RWPE1 (cell line): ENCODE measurements at places on chromosomes 2 and 18.

DNA sequence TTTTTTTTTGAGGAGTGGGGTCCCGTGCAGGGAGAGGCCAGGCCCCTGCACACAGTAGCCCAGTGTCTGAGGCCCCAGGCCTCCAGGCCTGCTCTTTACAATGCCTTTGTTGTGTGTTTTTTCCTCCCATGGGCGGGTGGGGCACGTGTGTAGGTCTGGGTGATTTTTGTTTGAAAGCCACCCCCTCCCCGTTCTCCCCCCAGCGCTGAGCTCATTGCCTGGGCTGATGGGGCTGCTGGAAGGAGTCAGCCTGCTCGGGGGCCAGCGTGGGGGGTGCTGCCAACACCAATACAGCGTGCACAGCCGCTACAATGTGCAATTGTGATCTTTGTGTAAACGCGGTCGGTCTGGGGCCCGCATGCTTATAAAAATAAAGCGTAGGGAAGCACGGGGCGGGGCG lies 142.7 kb downstream of the DYSF start:
- no peak for DNase-seq

- DNase-seq, result peak; percentile 16
Measured at GRCh38 chr2:116810071-116810470, 1004.4 kb upstream of the DDX18 start.

DNA sequence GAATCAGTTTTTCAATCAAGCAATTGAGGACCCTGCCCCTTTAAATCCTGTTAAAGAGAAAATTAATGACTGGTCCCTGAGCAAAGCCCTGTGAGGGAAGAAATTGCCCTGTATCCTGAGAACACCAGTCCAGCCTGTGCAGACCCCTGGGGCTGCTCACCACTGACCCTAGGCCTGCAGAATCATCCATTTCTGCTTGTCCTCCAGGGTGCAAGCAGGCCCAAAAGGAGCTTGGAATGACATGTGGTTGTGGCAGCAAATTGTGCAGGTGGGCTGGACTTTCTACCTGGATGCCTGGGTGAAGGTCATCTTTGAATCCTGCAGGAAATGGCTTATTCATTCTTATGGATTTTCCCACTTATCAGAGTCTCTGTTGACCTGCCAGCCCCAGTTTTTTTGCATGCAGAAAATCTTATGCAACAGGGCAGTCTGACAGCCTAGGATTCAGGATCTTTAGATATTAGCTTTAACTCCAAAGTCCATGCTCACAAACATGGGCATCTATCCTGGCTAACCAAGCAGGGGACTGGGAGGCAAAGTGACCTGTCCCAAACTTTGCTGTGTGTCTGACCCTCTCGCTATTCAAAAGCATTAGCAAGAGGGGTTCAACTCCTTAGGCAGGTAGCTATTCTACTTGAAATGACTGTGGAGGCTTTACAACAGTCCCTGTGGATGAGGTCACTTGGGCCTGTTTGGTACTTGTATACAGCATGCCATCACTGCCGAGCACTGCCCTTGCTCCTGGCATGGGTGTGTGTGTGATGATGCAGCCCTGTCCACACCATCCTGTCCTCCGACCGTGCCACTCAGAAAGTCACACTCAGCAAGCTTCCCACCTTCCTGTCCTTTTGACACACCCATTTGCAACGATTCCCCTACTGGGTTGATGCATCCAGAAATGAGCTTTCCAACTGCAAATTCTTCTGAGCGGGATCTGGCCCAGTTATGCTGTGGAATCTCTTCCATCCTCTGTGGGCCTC lies 85.3 kb downstream of the CAPN13 start:
- DNase-seq, result no peak

DNA sequence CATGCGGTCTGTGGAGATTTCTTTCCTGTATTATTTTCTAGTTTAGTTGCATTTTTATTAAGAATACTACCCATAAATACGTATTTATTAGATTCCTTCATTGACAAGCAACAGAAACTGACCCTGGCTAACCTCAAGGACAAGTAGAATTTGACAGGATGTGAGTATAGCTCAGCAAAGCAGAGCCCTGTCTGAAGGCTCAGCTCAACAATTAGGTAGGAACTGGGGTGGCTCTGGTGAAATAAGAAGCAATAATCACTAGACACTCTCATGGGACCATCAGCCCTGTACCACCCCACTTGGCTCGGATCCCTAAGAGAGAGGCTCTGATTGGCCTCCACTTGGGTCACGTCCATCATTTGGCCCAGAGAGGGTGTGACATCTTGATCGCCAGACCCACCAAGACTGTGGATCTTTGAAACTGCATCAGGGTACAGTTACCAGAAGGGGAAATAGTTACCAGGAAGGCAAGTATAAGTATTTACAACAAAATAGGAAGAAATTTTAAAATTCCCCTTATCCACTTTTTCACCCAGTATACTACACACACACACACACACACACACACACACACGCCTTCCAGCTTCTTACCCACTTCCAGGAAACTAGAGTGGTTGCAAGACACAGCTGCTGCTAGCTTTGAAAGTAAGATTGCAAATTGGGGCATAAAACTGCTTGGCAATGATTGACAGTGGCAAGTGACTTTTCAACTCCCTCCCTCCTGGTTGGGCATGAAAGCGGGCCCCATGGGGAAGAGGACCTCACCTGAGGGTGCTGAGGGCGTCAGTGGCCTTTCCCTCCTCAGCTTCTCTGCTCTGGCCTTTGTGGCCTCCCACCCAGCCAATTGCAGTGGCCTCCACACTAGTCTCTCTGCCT lies 41.8 kb downstream of the KCTD18 start:
- no peak for DNase-seq

DNA sequence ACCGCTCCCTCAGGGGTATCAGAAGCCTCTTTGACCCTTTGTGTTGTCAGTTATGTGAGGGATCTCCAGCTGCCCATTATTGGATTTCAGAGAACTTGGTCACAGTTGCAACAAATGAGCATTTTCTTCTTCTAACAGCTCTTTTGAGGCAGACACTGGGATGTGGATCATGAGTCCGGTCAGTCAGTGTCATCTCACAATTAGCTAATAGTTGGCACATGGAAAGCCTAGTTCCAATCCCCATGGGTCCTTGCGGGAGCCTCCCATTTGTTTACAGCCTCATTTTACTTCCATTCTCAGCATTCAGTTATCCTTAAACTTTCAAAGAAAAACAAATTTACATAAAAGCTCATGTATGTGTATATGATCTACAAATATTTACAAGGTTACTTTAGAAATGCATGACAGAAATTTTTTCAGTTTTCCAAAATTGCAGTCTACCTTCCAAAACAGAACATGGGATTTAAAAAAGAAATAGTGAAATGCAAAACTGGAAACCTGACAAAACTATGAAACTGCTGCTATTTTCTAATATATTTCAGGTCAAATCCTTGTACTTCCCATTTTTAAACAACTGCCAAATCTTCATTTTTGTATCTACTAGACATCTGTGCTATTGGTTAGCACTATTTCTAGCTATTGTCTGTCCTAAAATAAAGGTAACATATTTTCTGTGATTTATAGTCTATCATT lies 547.1 kb upstream of the ZEB2 start:
- DNase-seq, result no peak

- no peak for DNase-seq
Measured at GRCh38 chr18:78087338-78087737, 837.7 kb downstream of the GALR1 start.

GRCh38 chr18:68397241-68398035 lies 317.5 kb downstream of the TMX3 start:
- peak; percentile 24 for DNase-seq

GRCh38 chr2:236785611-236786057 lies 216.0 kb downstream of the ACKR3 start:
- no peak for DNase-seq

- no peak for DNase-seq
Measured at GRCh38 chr18:7117390-7118355, at the start of gene LAMA1. TSS of gene LAMA1 (minus strand) at chr18:7117797. CDS start at chr18:7117720, 77 bp downstream.

GRCh38 chr2:1053786-1054185 lies 103.1 kb downstream of the SNTG2 start:
- DNase-seq, result no peak

DNA sequence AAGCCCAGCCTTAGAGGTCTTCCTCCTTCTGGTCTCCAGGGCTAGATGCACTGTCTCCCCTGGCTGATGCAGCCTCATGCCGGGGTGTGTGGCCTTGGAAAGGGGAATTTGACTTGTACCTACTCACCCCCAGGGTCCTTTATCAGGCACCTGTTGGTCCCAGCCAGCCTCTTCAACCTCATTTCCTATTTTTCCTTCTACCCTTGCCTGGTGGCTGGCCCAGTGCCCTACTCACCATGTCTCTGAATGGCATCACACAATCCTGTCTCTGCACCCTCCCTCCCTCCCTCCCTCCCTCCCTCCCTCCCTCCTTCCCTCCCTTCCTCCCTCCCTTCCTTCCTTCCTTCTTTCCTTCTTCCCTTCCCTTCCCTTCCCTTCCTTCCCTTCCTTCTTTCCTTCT lies 17.1 kb upstream of the ST3GAL5 start:
- no peak for DNase-seq

DNA sequence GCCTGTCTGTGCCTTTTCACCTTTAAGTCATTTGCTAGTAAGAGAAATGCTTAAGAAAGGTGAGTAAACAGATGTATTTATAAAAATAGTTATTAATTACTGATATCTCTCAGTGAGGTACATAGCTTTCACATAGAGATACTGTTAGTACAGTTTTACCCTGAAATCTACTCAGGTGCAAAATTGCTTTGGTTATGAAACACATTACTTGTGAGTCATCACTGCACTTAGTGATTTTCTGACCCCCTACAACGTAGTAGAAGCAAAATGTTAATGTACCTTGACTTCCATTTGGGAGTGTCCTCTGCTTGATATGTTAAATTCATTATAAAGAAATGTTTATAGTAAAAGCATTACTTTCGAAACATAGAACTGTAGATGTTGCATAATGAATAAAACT lies 6.5 kb downstream of the GLS start:
- peak; percentile 36 for DNase-seq

- DNase-seq, result peak; percentile 19
Measured at GRCh38 chr18:45879681-45880655, 54.5 kb downstream of the SIGLEC15 start.
